ENCODE measurements at places on chromosomes 7 and 10. TPM values are rescaled to one million over a fixed set of nuclear protein-coding genes. Genes with fewer than 3 reads are reported as not detected.

DNA sequence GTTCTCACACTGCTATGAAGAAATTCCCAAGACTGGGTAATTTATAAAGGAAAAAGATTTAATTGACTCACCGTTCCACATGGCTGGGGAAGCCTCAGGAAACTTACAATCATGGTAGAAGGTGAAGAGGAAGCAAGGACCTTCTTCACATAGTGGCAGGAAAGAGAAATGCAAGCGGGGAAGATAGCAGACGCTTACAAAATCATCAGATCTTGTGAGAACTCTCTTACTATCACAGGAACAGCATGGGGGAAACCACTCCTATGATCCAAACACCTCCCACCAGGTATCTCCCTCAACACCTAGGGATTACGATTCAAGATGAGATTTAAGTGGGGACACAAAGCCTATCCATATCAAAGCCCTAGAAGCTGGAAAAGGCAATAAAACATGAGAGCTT lies 130.8 kb downstream of the MDFIC start:
- no peak for DNase-seq

GRCh38 chr7:36583318-36583717 lies 141.0 kb downstream of the AOAH start:
- no peak for DNase-seq

- no peak for DNase-seq
Observed at GRCh38 chr10:12048547-12048946, 5.9 kb upstream of the UPF2 start.

SH2D4B gene
- polyA plus RNA-seq: not detected
